Stimulated activated CD4-positive, alpha-beta T cell treated with anti-CD3 and anti-CD28 coated beads, TNF-alpha, amount 100 ng/mL, for 4 hours (primary cell): ENCODE measurements at places on chromosomes 1 and 21.

GRCh38 chr1:153775458-153776327 is 486 bp downstream of the SLC27A3 start:
- peak; percentile 47 for DNase-seq

GRCh38 chr1:152112101-152112884 is 3.0 kb downstream of the TCHH start:
- DNase-seq: no peak

DNA sequence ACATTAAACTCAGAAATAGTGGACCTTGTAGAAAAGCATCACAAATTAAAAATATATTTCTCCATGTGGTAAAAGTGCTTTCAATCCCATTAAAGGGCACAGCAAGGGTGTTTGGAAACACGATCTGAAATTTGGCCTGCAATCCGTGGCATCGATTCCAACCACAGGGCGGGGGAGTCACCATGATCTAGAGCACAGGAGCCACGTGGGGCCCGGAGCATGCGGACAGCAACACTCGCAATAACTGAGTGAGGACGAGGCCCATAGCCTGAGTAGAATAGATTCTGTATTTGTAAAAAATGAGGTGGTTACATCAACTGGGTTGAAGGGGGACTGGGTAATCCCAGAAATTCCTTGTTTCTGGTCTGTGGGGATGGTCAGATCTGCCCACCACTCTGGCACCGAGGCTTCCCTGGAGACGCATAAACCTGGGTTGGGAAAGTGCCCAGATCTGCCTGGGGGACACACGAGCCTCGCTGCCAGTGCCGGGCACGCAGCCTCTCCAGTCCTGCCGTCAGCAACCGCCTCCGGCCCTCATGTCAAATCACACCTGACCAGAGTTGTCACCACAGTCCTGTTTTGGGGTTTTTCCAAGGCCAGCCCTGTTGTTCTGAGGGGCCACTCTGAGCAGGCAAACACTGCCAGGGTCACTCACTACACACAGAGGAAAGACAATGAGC is 104.3 kb downstream of the PGBD5 start:
- DNase-seq: no peak

DNA sequence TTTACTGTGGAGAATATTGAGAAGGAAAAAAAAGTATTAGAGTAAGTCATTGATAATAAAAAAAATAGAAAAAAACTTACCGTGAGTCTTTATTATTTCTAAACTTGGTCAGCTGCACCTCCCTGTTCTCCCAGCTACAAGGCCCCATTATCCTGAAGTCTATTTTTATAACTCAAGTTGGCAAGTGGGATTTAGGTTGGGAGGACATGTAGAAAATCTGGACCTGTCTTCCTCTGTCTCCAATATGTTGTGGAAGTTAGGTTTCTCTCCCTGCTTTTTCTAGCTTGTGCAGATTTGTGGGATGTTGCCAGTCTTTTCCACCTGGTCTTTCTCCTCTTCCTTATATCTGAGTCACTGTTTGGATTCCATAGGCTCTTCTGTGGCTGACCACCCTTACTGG is 361.4 kb downstream of the HLX start:
- DNase-seq: no peak

DNA sequence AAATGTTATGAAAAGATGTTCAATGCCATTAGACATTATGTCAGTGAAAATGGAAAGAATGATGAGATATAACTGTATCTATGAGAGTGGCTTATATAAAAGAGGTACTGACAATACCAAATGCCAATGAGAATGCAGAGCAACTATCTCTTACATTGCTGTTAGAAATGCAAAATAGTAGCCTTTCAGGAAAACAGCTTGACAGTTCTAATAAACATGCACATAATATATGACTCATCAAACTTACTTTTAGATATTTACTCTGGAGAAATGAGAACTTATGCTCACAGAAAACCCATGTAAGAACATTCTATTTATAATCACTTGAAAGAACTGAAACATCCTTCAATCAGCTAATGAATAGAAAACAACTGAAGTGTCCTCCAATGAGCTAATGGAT is 996.7 kb upstream of the ADGRL4 start:
- DNase-seq: no peak

DNA sequence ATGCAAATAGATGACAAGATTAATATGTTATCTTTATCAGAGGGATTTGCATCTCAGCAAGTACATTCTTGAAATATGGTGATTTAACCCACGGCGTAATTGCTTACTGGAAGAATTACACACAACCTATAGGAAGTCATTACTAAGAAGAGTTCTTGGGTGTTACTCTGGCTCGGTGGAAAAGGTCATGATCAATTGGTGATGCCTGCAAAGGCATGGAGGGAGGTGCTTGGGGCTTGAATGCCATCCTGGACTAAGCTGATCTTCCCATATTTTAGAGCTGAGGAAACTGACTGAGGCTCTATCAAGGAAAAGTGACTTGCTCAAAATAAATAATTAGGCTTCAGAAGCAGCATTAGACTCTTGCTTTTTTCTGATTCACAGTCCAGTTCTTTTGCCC is 137.5 kb upstream of the JUN start:
- no peak for DNase-seq

GRCh38 chr1:236144446-236145150 is 2.3 kb downstream of the GPR137B start:
- no peak for DNase-seq

- DNase-seq: no peak
Observed at GRCh38 chr1:227777156-227777555, 38.3 kb upstream of the PRSS38 start.

GRCh38 chr21:43328185-43328957 is 98.6 kb downstream of the SIK1 start:
- no peak for DNase-seq

DNA sequence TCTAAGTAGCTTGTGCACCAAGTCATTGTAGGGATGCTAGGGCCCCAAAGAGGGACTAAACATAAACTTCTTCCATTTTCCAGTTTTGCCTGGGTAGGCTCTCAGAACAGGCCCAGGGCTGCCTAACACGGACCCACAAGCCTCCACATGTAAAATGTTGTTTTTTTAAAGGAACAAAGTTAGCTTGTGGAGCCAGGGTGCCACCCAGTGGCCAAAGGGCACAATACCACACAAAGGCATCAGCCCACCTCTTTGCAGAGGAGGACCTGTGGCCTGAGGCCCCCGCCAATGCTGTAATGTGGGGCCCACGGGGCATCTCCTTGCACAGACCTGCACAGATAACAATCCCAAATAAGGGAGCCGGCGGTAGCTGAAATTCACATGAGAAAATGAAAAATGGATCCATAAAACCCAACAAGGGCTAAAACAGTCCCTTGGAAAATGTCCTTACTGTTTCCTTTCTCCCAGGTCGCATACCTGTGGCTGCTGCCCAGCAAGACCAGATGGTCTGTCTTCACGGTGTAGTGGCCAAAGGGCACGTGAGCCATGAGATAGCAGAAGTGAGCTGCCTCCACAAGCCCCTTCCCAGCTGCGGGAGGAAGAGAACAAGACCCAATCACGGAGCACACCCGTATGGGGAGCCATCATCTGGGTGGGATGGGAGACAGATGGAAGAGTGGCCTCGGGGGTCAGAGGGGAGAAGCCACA is 23.8 kb downstream of the SEC16B start:
- no peak for DNase-seq

GRCh38 chr1:18794051-18794450 is 65.4 kb downstream of the TAS1R2 start:
- DNase-seq: no peak

DNA sequence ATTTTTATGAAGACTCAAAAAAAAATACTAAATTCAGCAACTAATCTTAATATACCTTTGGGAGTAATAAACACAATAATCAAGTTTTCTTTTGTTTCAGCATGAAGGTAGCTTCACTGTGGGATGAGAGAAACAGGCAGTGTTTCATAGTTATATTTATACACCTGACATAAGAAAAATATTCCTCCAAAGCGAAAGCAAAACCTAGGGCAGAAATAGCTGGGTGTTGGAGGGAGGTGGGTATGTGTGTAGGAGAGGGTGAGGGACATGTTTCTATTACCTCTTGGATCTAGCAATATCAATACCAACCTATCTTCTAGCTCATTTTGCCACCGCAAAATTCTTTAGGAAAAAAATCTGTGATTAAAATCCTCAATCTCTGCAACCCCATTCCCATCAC is 24.9 kb upstream of the MAN1A2 start:
- DNase-seq: no peak

DNA sequence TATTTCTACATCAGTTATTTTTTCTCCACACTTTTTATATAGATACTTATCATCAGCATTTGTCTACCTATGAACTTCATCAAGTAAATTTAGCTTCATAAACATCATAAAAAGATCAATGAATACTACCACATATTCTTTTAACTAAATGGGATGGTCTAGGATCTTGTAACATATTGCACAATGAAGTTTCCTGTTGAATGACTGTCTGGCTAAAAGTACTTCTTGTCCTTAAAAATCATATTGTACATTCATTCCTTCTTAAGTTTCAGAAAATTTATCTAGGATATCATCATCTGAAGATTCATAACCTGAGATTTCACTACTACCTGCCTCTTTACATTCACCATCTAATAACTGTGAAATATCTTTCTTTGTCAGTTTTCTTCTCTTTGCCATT is 69.0 kb downstream of the MAGI3 start:
- DNase-seq: no peak

GRCh38 chr1:9603307-9603706 is 14.6 kb downstream of the TMEM201 start:
- no peak for DNase-seq
